Suppressor macrophage treated with lipopolysaccharide for 4 hours (primary cell): ENCODE measurements at places on chromosomes 2 and 18.

- no peak for DNase-seq
These were observed 33.9 kb upstream of the FOSL2 start for GRCh38 chr2:28358668-28359201.

- DNase-seq, result peak; percentile 16
These were observed 965 bp upstream of the ELOA2 start for GRCh38 chr18:47036298-47036874.

DNA sequence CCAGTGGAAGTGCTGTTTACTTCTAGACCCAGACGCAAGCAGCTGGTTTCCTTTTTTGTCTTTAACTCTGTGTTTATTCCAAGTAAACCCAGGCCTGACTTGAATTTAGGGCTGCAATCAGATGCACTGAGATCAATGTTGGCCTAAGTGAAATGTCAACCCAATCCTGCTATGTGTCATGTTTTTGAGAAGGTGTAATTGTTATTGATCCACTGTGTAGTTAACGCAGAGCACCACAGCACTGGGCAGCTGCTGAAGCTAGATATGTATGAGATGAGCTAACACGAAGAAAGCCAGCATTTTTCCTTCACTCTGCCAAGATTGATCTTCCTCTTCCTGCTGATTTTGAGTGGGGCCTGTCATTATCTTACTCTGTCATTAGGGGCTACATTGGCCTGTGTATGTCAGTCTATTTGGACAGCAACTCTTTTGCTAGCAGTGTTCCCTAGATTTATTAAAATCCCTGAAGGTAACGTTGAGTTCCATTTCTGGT is 18.9 kb upstream of the DLX1 start:
- no peak for DNase-seq

- no peak for DNase-seq
These were observed 207.7 kb upstream of the STON1 start for GRCh38 chr2:48322251-48322650.

DNA sequence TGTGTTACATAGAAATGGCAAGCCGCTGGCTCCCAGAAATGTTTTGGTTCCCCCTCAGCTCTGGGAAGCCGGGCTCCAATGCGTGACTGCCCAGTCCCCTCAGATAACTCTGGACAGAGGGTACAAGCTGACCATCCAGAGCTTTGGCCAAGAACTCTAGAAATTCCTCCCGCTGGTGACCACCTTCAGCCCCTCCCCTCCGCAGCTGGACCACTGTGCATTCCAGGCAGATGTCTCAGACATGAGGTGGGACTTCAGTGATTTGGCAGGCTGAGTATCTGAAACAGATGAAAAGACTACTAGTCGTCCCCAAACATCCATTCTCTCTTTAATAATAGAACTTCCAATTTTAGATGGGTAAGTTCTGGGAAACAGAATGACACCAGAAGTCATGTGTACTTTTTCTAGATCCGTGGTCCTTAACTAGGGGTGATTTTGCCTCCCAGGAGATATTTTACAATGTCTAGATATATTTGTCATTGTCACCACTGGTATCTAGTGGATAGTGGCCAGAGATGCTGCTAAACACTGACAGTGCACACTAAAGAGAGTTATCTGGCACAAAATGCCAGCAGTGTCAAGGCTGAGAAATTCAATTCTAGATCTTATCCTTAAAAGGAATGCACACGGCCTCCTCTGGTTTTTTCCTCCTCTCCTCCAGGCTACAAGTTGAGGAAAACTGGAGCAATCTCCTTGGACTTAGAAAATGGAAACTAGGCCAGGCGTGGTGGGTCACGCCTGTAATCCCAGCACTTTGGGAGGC is 294.3 kb downstream of the SRBD1 start:
- no peak for DNase-seq

DNA sequence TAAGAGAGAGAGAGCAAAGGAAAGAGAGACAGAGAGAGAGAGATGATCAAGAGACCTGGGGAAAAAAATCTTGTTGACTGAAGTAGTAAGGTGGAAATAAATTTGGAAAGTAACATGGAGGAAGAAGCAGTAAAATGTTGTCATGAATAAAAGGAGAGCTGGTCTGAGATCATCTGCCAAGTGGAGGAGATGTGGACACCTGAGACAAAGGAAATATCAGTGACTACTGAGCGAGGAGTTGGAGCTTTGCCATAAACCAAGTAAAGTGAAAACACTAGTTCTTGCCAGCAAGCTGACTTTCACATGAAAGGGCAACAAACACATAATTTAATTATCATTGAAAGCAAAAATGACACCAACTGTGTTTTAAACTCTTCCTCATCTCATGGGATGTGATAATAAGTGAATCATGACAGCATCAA is 49.0 kb upstream of the DSG1 start:
- no peak for DNase-seq

- DNase-seq, result no peak
These were observed 18.8 kb downstream of the FBXO41 start for GRCh38 chr2:73265298-73266060.

GRCh38 chr2:71531522-71532047 is 78.2 kb downstream of the DYSF start:
- DNase-seq, result peak; percentile 3

DNA sequence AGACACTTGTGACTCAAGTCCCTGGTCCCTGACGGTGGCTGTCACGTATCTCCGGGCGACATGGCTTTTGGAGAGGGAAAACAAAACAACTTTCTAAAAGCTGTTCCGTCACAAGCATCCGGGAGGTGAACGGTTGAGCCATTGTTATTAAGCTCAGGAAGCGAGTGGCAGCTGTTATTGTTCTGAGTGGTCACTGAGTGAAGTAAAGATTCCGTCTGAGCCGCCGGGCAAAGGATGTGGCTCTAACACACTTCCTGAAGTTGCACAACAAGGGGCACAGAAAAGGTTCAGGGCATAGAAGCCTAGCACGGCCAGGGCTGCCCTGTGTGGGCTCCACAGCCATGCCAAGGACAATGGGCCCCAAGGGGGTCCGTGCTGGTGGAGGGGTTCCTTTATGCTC is 24.3 kb downstream of the INPP5D start:
- peak; percentile 87 for DNase-seq
